Tongue (tissue), 3 donors: ENCODE measurements at places on chromosomes 16 and 17. TPM values are rescaled to one million over a fixed set of nuclear protein-coding genes. Genes with fewer than 3 reads are reported as not detected.

DNA sequence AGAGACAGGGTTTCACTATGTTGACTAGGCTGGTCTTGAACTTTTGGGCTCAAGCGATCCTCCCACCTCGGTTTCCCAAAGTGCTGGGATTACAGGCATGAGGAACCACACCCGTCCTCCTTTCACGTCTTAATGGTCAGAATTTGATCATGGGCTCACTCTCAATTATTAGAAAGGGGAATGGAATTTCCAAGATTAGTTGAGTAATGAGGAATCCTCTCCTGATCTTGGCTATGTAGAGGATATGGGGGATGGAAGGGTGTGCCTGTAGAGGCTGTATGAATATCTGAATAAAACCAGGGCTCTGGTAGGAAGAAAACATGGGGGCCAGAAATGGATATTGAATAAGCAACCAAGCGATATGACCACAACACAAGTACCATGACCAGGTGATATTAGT, 25.9 kb upstream of the SMURF2 start:
- no peak for DNase-seq

- no peak for DNase-seq
Observed at GRCh38 chr16:78091419-78091818, 8.0 kb upstream of the WWOX start.

EXOC7 gene
- 81.2 TPM for total RNA-seq

- DNase-seq: no peak
Observed at GRCh38 chr17:962670-963069, 16.9 kb downstream of the NXN start.

DNA sequence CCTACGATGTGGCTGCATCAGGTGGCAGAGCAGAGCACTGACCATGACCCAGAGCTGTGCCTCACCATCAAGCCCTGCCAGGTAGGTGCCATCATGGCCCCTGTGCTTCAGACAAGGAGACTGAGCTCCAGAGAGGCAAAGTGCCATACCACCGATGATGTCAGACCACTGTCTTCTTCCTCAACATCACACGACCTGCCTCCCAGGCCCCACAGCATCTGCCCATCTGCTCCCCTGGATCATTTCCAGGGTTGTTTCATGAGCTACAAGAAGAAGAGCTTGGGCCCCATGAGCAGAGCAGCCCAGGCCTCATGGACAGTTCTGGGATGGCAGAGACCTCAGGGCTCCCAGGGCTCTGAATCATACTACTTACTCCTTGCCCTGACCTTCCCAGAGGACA, 9.9 kb downstream of the XYLT1 start:
- DNase-seq: no peak

COL1A1 gene
- total RNA-seq: 3,144 TPM

GRCh38 chr17:50114849-50115357, 15.1 kb downstream of the SAMD14 start:
- DNase-seq: peak; percentile 70

DNA sequence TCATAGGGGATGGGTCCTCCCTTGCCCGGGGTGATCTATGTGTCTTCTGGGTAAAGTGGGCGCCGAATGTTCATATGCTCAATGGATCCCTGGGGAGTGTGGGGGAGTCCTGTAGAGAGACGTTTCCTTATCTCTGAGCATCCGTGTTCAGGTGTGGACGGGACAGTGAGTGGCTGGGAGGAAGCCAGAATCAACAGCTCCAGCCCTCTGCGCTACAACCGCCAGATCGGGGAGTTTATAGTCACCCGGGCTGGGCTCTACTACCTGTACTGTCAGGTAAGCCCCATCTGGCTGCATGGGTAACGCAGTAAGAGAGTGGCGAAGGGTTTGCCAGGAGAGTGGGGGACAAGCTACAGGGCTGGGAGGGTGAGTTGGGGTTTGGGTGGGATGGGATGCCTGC, 1.9 kb upstream of the TNFSF13 start:
- no peak for DNase-seq

DNA sequence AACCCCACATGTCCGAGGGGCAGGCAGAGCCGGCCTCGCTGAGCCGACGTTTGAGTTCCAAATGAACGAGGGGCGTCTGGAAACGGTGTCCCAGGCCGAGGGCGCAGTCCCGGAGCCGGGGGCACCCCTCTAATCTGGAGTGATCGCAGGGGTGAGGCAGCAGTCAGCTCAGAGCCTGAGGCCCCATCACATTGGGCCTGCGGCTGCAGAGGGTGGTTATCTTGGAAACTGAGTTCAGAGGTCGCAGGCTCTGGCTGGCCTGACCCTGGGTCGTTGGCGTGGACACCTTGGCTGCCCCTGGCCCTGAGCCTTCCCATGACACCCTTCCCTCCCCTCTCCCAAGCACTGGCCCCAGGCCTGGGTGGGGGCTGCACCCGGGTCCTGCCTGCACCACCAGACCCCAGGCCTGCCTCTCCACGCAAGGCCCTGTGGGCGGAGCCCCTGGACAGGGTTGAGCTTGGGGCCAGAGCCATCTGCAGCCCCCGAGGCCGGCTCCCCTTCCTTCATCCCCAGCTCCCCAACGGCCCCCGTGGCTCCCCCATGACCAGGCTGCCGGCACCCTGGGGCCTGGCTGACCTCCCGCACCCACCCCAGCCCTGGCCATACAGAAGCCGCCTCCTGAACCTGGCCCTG, 45.6 kb downstream of the ZFPM1 start:
- DNase-seq: no peak

DNA sequence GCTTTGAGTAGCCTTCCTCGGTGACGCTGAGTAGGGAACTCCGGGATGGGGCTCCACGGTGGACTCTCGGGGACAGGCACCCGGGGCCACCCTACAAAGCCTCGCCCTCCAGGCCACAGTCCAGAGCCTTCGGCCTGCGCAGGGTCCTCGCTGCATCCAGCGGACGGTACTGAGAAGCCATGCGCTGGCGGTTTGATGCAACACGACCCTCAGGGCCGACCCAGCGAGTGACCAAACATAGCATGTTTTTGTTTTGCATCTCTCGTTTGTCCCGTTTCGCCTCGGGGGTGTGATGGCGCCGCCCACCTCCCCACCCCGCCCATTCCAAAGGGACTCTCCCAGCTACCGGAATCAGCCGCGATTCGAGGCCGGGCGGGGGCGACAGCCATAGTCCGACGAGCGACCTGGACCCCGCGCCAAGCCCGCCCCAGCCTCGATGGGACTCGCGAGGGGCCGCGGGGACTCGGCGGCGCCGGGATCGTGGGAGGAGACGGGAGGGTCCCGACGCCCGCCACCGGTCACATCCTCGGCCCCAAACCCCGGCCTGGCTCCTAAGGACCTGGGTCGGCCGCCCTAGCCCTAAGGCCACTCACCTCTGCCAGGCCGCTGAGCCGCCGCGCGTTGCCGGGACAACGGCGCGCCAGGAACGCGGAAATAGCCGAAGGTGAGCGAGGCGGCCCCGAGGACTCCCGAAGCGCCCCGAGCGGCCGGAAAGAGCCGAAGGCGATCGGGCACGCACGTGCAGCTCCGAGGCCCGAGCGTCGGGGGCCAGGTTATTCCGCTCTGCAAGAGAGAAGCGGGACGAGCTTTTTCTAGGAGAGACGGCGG, 1.6 kb downstream of the IFT140 start:
- peak; percentile 94 for DNase-seq

LUC7L3 gene
- 91.0 TPM for total RNA-seq

DNA sequence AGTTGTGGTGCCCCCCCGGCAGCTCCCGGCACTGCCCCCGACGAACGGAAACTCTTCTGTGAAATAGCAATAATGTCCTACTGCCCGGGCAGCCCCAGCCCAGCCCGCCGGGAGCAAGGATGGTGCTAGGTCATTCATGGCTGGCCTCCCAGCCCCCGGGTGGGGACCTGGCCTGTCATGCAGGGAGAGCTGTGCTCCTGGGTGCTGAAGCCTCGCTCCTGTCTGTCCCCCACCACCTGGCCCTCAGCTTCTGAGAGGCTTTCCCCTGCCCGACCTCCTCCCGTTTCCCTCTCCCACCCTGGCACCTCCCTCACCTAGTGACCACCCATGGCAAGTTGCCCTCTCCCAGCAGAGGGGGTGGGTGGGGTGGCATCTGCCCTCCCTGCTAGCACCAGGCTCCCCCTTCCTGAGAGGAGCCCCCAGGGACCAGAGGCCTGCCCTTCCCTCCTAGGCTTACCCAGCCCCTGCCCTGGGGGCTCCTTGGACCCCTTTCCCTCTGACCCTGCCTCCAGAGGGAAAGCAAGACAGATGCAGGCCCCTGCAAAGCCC, 13.5 kb downstream of the PAM16 start:
- DNase-seq: no peak

DNA sequence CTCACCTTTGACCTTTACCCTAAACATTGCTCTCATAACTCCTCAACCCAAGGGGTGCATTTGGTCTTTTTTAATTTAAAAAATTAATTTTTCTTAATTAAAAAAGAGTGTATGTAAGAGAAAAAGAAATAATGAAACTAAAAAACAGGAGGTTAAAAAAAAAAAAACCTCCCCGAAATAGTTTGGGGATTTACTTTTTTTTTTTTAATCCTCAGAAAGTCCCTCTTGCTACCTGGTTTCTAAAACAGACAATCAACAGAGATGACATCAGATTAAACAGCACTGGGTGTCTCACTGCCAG, 301.3 kb downstream of the SOX9 start:
- no peak for DNase-seq

GRCh38 chr17:2302778-2303203, 794 bp downstream of the SMG6 start:
- no peak for DNase-seq

- no peak for DNase-seq
Observed at GRCh38 chr16:49195237-49195548, 86.4 kb downstream of the CBLN1 start.

GRCh38 chr17:50365649-50366393, 7.2 kb downstream of the MRPL27 start:
- DNase-seq: no peak

DNA sequence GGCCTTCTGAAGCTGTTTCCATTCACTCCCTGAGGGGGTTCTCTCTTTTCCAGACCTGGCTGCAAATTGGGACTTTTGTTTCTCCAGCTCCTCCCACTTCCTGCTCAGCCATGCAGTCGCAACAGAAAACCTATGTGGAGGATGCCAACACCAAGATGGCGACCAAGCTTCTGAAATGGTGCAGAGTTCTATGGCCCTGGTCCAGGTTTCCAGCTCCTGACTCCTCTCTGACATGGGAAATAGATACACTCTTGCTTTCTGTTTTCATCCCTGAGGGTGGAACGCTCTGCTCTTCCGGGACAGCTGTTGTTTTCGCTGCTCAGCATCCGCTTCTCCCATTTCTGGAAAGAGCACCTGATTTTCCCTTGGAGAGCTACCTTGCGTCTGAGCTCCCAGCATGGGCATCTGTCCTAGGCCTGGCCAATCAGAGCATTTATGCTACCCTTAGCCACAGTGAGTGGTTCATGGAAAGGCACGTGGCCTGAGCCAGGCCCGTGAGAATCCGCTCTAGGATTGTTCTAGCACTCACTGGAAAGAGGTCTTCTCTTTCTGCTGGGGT, 8.1 kb downstream of the GPRC5B start:
- DNase-seq: no peak

NOTUM gene
- total RNA-seq: 1.9 TPM

GRCh38 chr16:85200471-85201278, 88.4 kb upstream of the CIBAR2 start:
- no peak for DNase-seq

GRCh38 chr16:67506468-67506867, 22.2 kb upstream of the RIPOR1 start:
- DNase-seq: no peak

ITGA2B gene
- total RNA-seq: 3.8 TPM

KCNJ16 gene
- 0.21 TPM for total RNA-seq
